ENCODE measurements at places on chromosomes 13 and 19.

DNA sequence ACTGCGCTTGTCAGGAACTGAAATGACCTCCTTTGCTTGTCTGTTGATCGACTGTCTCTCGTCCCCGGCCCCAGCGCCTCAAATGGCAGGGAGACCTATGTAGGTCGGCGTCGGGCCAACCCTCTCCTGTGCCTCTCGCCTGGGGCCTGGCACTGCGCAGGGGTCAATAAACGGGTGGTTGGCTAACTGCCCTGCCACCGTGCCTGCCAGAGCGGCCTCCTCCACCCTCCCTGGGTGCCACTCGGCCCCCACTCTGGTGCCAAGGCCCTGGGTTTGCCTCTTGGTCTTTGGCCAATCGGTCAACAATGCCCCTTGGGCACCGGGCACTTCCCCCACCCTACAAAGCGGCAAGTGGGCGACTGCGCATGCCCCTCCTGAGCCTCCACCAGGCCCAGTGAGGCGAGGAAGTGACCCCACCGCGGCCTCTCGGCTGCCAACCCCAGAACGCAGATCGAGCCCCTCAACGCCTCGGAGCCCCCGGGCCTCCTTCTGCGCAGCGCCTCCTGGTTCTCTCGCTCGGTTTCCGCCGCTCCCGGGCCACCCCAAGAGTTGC is 1.1 kb downstream of the KEAP1 start:
- DNase-seq = no peak

GRCh38 chr13:44780591-44781280 is 204.6 kb upstream of the TSC22D1 start:
- no peak for DNase-seq

GRCh38 chr19:16133818-16134217 is 9.7 kb upstream of the HSH2D start:
- no peak for DNase-seq

- no peak for DNase-seq
Observed at GRCh38 chr19:18896421-18896841, 473 bp upstream of the CERS1 start.

DNA sequence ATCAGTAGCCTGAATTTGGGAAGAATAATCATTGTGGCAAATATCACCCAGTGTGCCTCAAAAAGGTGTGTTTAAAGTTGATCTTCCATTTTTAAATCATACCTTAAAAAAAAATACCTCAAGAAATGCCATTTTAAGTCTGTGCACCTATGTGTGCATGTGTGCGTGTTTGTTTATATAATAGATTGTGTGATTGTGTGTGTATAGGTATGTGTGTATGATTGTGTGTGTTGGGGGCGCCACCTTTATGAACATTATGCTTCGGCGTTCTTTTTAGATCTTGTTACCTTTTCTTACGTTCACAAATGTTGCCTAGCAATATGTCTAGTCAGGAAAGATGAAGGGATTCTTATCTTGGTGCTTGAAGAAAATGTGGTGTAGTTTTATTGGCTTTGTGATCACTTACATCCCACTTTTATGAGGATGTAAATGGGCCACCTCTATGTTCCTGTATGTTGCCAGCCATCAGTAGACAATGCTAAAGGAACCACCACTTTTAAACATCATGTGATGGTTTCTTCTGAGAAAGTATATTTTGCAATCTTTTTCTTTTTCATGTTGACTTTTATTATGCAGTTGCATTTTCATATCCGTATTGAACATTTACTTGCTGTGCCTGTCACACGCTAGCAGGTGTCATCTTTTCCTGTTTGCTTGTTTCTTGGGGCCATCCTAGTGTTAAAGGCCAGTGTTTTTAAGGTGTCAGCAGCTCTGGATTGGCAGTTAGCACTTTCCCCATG is 2.2 kb upstream of the IRS2 start:
- no peak for DNase-seq

DNA sequence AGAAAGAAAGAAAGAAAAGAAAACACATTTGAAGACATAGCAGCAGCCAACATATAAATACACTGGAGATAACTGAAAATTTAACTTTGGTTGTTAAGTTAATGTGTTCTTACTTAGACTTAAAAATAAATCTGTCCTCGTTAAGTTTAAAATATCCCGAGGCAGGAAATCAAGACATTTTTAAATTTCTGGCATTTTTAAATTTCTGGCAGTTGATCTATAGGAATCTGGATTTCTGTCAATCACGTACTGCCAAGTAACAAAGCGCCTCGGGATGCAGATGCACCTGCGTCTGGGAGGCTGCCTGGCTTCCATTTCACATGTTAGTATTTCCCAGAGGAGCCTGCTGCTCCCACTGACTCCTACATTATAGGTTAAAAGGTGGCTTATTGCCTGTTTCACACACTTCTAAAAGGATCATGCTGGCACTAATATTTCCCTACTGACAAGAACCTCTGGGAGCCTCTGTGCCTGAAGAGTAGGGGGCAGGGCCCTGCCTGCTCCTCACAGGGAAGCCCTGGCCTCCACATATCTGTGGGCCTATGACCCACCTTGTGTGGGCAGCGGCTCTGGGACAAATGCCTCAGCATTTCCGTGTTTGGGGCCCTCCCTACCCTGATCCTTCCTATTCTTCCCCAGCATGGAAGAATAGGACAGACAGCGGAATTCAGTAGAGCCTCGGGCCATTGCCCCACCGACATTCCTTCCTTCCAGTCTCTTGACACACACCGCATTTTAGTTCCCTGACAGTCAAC is 62.8 kb upstream of the ATP12A start:
- no peak for DNase-seq

DNA sequence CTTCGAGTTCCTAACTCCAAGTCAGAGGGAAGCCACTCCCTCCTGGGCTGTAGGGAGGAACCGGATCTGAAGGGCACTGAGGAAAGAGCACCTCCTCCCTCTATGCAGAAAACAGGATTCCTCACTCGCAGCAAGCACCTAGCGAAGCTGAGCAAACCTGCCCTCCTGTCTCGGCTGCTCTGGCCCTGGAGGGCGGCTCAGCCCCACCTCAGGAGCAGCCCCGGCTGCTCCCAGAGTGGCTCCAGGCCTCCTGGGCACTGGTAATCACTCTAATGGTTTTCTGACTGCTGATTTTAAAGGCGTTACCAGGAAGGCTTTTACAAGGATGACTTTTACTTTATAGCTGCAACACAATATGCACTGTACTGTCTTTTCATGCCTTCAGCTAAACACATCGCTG is 312.5 kb downstream of the TEX29 start:
- no peak for DNase-seq

- no peak for DNase-seq
Observed at GRCh38 chr19:30676990-30677679, 305.0 kb downstream of the ZNF536 start.

DNA sequence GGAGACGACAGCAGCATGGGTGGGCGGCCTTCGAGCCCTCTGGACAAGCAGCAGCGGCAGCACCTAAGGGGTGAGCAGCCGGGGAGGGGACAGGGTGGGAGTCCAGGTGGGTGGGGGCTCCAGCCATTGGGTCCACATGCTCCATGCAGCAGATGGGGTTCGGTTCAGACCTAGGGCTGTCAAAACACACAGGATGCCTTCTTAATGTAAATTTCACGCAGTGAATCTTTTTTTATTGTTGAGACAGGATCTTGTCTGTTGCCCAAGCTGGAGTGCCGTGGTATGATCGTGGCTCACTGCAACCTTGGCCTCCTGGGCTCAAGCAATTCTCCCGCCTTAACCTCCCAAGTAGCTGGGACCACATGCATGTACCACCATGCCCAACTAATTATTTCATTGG is 15.9 kb downstream of the PGLS start:
- no peak for DNase-seq

- no peak for DNase-seq
Observed at GRCh38 chr19:10637894-10638293, 12.5 kb downstream of the SLC44A2 start.

DNA sequence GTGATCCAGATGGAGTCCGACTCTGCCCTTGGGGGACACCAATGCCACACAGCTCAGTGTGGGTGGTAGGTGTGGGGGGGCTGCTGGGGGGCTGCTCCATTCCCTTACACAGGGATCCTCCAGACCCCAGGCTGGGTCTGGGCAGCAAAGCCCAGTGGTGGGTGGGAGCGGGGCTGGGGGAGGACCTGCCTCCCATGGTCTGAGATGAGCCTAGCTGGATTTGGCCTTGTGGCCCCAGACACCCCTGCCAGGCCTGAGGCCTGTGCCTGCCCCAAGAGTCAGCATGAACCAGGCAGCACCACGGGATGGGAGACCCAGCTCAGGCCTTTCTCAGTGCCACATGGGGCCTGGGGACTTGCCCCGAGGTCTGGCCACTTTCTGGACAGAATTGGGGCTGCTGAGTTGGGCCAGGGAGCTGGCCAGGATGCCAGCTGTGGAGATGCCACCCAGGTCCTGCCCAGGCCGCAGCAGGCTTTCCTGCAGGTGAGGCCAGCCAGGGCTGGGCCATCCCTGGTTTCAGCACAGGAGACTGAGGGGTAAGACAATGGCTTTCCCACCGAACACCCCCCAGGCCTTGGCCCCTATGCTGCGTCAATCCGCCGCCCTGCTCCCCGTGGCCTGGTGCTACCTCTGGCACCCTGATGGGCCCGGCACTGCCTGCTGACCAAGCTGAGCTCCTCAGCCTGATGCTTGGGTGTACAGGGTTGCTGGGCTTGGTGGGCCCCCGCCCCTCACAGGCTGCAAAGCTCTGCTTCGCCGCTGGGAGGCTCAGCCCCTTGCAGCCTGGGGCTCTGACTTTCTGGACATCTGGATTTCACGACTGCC is 24.2 kb downstream of the CEBPG start:
- DNase-seq = no peak

- no peak for DNase-seq
Observed at GRCh38 chr19:2604747-2605329, 97.7 kb downstream of the GNG7 start.

- no peak for DNase-seq
Observed at GRCh38 chr13:108574856-108575255, 54.6 kb upstream of the MYO16 start.

DNA sequence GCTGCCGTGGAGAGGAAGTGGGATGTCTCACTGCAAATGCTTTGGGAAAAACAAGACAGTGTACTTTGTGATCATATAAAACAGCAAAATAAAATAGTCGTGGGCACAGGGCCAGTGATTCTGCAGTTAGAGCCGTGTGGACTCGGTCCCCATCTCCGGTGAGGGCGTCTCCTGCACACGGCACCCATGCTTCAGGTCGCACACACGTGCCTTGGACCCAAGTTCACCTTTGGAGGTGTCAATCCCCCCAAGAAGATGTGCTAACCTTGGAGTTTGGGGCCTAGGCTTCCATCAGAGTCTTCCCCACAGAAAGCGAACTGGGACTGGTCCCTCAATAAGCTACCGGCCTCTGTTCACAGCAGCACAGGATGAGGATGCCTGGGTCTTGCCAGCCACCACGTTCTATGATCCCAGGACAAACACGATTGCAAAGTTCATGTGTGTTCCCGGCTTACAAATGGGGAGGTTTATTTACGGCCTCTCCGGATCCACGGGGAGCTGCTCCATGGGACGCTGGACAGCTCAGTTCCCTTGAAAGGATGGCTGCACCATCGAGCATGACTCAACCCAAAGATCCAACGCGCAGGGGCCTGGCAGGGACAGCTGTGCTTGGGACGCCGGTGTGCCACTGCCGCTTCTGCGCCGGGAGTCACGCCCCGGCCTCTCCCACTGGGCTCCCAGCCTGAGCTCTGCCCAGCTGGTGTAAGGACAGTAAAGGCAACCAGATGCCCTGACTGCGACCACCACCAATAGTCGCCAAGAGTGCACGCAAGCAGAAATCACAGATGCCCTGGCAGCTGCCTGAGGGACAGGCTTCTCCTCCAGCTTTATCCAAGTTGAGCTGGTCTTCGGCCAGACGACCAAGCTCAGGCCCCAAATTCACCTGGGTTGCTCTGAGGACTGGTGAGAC is 8.6 kb downstream of the GAS6 start:
- no peak for DNase-seq

GRCh38 chr13:46896341-46897137 is at the start of gene HTR2A:
HTR2A (minus strand) TSS chr13:46897053; CDS start chr13:46895906, 1,147 bp downstream.
- DNase-seq = no peak

- peak; percentile 40 for DNase-seq
Observed at GRCh38 chr19:4088975-4089374, 22.3 kb upstream of the ZBTB7A start.

- DNase-seq = no peak
Observed at GRCh38 chr13:94613051-94613450, 11.4 kb downstream of the GPR180 start.

GRCh38 chr19:8022275-8022674 is 16.8 kb upstream of the ELAVL1 start:
- DNase-seq = no peak

DNA sequence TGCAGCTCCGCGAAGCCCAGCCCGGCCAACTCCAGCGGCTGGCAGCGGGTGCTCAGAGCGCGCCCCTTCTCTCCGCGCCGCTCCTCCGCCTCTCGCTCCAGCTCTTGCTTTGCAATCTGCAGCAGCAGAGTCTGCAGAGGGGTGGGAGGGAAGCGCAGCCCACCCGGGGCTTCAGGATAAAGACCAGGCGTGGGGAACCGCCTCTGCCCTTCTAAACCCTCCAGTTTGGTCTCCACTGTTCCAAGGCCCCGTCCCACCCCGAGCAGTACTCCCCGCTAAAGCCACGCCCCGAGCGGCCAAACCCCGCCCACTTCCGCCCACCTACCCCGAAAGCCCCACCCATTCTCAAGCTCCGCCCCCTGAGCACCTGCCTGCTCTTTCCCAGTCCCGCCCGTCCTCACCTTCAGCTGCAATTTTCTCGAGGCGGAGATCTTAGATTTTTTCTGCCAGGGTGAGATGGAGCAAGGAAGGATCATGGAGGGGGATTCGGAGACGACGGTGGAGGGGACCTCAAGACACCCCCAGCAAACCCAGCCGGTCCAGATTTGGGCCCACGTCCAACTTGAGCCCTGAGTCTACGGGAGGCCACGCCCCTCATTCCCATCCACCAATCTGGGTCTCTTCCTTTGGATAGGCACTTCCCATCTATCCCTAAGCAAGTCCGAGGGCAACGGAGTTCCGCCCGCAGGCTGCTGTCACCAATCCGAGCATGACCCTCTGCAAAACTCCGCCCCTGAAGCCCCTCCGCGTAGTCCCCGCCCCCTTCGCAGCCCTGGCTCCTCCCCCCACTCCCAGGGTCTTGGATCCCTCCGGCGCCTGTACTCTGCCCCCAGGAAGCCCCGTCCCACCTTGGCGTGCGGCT is 1.1 kb downstream of the TNNI3 start:
- peak; percentile 31 for DNase-seq

DNA sequence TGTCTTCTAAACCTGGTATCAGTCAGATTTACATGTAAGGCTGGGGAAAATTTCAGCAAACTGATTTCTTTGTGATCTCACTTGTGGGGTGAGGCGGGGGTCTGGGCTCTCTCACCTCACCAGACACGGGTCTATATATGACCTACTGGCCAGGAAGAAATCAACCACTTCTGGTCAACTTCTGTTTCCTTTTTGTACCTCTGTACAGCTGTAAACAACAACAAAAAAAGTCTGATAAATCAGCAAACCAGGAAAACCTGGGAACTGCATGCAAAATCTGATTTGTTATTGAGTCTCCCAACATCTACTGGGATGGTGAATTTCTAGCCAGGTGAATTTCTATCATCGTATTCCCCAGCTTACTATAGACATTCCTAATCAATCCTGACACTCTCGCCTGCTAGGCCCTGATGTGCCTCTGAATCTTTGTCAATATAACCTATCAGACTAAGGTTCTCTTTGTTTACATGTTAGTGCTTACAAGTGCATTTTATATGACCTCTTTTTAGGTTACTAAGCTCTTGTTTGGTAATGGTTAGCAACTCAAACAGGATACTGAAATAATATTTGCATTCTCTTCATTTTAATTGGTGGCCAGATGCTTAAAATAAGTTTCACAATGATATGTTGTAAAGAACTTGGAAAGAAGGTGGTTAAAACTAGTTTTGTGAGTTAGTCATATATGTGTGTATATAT is 77.7 kb downstream of the LRRC63 start:
- no peak for DNase-seq
